ENCODE measurements at places on chromosomes 13 and 19.

GRCh38 chr13:89857502-89857901 lies 1490.0 kb upstream of the MIR17HG start:
- no peak for DNase-seq

GRCh38 chr19:56835401-56835800 lies 5.1 kb downstream of the PEG3 start:
- no peak for DNase-seq

- no peak for DNase-seq
Measured at GRCh38 chr19:47447470-47448359, 24.0 kb downstream of the SLC8A2 start.

DNA sequence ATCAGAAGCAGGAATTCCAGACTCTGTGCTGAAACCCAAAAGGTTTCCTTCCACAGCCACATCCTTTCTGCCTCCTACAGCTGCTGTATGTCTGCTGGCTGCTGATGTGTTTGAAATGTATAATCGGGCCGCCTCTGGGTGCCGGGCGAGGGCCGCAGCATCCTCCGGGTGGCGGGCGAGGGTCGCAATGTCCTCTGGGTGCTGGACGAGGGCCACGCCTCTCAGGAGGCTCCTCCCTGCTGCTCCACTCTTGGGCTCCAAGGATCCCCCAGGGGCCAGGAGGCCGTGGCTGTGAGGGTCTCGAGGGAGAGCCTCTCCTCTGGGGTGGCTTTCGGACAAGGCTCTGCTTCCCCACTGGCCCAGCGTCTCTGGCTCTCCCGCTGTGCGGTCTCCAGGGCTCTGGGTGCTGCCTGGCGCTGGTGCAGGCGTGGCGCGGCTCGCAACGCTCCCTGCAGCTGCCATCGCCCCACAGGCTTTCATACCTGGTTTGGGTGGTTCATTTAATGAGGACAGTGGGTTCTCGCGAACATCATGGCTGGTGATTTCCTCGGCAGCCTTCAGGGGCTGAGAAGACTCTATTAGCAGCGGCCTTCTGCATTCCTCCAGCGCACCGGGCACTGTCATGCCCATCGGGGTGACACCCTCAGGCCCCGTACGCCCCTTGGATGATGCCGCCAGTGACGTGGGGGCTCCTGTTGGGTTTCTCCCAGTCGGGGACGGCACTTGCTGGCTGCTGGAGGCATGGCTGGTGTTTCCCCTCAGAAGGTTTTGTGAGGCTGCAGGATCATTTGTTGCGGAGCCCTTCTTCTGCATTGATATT lies 41.8 kb upstream of the GRTP1 start:
- no peak for DNase-seq

GRCh38 chr19:29576761-29577648 lies 29.1 kb upstream of the POP4 start:
- peak; percentile 55 for DNase-seq

DNA sequence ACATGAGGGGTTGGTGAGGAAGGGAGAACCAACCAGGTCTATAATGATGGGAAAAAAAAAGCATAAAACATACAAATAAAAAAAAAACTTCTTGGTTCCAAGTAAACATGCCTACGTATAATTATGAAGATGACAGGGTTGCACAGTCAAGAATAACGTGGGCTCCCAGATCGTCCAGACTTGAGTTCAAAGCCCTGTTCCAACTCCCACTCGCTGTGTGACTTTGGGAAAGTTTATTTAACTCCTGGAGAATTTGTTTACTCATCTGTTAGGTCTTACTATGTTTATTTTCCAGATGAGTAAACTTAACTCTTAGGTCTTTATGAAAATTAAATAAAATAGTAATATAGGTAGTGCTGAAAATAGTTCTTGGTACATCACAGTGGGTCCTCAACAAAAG lies 13.8 kb downstream of the STARD13 start:
- DNase-seq: no peak

GRCh38 chr19:28933039-28933438 lies 279.9 kb downstream of the UQCRFS1 start:
- DNase-seq: no peak

- DNase-seq: no peak
Measured at GRCh38 chr19:49631610-49632192, 8.2 kb downstream of the RRAS start.

DNA sequence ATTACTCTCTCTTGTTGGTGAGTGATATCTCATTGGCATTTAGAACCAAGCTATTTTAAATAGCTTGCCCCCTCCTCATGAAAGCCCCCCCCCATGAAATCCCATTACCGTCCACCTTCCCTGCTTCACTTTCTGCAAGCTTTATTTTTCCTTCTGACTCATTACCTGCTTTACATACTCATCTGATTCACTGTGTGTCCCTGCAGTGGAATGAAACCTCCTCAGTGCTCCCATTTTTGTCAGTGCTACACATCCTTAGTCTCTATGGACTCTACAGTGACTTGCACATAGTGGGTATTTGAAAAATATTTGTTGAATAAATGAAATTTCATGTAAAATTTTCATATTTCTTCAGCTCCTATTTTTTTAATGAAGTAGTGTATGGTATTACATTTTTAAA lies 62.3 kb downstream of the DOCK9 start:
- no peak for DNase-seq

GRCh38 chr13:90633849-90634248 lies 713.6 kb upstream of the MIR17HG start:
- no peak for DNase-seq

DNA sequence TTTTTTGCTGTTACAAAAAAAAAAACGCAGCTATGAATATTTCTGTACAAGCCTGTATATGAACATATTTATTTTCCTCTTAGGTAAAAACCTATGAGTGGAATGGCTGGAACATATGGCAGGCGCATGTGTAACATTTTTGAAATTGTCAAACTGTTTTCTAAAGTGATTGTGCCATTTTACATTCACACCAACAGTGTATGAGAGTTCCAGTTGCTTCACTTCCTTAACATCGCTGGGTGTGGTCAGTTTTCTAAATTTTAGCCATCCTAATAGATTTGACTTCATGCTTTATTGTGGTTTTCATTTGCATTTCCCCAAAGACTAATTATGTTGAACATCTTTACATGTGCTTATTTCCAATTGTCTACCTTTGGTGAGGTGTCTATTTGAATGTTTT lies 306.8 kb downstream of the KCNRG start:
- DNase-seq: no peak

DNA sequence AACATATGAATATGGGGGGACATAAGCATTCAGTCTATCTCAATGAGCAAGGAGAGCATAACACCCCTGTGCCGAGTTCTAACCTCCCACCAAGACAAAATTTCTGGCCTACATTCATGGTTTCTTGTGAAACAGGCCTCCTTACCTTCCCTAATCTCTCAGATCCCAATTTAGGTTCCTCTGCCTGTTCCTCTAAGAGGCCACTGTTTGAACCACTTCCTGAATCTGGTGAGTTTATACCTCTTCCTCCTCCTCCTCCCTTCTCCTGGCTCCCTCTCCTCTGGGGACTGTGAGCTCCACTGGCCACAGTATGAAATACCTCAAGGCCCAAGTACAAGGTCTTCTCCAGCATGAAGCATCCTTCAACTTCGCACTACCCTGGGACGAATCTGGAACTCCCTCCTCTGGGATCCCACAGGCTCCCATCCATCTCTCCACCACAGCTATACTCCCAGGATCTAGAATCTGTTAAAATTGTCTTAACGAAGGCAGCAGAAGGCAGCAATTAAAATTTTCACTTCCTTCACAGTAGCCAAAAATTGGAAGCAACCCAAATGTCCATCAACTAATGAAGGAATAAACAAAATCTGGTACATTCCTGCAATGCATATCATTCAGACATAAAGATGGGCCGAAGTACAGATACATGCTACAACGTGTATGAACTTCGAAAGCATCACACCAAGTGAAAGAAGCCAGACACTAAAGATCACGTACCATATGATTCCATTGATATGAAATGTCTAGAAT lies 7.8 kb upstream of the SIGLECL1 start:
- no peak for DNase-seq

DNA sequence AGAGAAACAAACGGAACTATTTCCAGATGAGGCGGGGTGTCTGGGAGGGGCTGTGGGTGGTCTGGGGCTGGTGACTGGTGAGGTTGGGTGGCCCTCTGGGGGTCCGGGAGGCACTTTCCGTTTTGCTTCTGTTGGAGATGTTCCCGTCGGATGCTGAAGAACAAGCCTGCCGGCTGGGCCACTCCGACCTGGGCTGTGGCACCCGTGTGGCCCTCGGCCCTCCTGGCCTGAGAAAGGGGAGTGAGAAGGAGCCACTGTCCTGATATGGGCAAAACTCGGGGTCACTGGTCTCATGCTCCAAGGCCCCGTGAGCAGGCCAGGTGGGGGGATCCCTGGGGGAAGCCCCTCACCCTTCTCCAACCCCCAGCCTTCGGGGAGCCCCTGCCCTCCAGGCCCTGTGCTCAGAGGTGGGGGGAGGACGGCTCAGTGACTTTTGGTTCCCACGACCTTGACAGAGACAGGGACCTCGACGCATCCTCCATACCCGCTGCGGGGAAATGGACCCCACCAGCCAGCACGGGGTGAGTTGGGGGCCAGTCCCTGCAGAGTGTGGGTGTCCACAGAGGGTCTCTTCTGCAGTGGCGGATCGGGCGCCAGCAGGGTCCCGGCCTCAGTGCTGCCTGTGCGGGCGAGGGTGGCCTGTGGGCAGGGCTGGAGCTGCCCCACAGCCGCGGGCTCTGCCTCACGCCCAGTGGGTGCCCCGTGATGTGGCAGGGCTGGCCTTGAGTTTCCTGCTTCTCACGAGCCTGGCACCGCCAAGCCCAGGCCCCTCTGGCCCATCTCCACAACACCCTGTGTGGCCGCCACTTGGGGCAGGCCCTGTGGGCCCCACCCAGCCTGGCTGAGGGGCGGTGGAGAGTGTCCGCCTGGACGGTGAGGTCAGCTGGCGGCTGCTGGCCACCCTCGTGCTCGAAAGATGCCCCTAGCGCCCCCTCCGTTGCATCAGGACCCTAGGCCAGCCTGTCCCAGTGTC lies 4.4 kb upstream of the TBXA2R start:
- no peak for DNase-seq

- no peak for DNase-seq
Measured at GRCh38 chr13:84641491-84641890, 759.2 kb upstream of the SLITRK1 start.

DNA sequence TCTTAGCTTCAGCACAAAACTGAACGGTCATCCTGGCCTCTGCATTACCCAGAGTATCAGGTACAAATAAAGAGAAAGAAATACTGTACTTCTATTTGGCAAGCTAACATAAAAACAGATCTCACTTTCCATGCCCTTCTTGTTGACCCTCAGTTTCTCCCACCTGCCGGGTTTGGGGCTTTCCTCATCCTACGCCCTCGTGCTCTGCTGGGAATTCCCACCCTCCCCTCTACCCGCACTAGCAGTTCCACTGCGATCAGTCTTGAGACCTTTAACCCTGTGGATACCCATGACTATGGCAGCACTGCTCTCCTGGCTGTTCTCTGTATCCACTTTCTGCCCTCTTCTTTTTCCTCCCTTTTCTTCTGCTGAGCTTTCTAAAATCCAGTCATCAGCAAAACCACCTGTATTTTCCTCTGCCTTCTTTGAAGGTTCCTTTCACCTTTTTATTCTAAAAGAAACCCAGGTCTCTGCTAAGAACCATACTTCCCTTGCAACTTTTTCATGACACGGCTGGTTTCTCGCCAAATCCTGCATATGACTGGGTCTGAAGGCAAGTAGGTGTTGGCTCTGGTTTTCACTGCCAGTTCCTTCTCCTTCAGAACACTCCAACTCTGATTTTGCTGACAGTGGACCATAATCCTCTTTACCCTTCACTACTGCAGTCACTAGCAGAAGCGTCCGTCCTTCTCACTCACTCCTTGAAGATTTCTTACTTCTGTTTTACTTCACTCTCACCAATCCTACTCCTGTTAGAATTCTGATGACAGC lies 99.4 kb downstream of the MIPEP start:
- DNase-seq: no peak

GRCh38 chr19:30870876-30871275 lies 478.4 kb downstream of the TSHZ3 start:
- no peak for DNase-seq

- no peak for DNase-seq
Measured at GRCh38 chr13:98175043-98175442, 2.0 kb downstream of the RNF113B start.

DNA sequence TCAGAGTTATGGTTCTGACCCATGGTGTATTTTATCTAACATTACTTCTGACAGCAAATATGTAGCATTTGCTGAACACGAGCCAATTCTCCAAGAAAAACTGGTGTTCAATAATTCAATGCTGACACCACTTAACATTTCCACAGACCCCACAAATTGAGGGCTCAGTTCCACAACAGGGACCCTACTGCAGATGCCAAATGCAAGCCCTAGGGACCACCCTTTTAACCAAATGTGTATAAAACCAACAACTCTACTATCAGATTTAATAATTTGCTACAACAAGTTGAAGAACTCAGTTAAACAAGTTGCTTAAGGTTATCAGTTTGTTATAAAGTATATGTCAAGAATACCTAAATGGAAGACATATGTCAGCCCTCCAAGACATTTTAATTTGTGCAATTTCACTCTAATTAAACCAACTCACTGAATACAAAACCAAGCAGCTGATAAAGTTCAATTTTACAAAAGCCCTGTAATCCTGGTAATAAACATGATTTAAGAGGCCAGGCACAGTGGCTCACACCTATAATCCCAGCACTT lies 6.7 kb downstream of the ZNF44 start:
- no peak for DNase-seq

GRCh38 chr13:94967183-94968039 lies 255.1 kb upstream of the SOX21 start:
- DNase-seq: peak; percentile 46

- no peak for DNase-seq
Measured at GRCh38 chr19:46762245-46762890, 16.1 kb upstream of the STRN4 start.

GRCh38 chr13:30128591-30128990 lies 178.8 kb downstream of the KATNAL1 start:
- DNase-seq: no peak

GRCh38 chr13:24500977-24501376 lies 11.6 kb downstream of the PARP4 start:
- DNase-seq: no peak

GRCh38 chr13:23505007-23505406 lies 65.2 kb upstream of the TNFRSF19 start:
- no peak for DNase-seq

DNA sequence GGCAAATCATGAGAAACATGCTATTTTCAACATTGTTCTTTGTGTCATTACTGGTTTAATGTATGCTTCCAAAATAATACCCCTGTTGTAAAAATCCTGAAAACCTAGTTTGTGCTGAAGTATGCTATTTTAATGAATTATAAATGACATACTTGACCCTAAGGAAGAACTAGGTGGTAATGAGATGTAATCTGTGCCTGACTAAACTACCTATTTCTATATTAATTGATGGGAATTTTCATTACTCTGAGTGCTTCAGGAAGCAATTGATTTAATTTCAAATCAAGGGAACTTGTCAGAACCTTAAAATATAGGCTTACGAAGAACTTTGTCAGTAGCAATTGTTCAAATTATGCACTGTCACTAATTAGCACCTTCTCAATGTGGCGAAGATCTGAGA lies 1005.6 kb upstream of the SLC10A2 start:
- DNase-seq: no peak

- DNase-seq: peak; percentile 21
Measured at GRCh38 chr19:45681391-45682015, 10.2 kb downstream of the SNRPD2 start.
